ENCODE measurements at places on chromosomes 2 and 18.
A peak's percentile ranks its signal among the peaks of the same experiment; 100 is the strongest.

DNA sequence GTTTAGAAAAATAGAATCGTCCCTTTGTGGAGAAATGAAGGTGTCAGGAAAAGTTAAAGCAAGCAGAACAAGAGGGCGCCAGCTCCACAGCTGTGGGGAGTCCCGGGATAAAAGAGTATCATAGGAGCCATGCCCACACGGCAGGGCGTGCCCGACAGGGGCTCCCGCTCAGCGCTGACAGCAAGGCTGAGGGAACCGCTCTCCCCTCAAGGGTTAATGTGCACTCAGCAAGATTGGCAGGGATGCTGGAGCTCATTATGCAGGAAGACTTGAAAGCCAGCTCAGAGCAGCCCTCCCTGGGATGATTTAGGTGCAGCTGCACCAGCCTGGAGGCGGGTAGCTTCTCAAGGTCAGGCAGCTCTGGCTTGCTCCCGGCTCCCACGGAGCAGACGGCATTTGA lies 500.2 kb downstream of the EIPR1 start:
- DNase-seq, result no peak

- DNase-seq, result no peak
Observed at GRCh38 chr18:12233378-12233777, 20.8 kb upstream of the CIDEA start.

- no peak for DNase-seq
Observed at GRCh38 chr2:230694241-230694640, 18.4 kb upstream of the CAB39 start.

DNA sequence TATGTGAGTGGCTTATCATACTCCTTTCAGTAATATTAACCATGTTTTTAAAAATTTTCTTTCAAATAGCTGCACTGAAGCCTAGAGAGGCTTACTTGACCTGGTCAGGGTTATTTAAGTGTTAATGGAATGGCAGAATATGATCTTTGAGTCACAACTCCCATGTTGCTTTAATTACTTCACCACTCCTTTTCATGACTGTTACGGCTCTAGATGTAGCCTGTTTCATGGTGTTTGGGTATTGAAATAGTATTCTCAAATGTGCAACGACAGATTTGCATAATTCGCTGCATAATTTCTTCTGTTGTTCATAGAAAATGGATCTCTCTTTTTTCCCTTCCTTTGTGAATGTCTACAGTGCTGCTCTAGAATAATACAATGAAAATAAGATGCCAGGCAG lies 51.6 kb upstream of the PLA2R1 start:
- no peak for DNase-seq

GRCh38 chr2:6960659-6961058 lies 43.4 kb downstream of the RNF144A start:
- no peak for DNase-seq

- DNase-seq, result no peak
Observed at GRCh38 chr18:59810183-59810582, 89.6 kb upstream of the PMAIP1 start.

DNA sequence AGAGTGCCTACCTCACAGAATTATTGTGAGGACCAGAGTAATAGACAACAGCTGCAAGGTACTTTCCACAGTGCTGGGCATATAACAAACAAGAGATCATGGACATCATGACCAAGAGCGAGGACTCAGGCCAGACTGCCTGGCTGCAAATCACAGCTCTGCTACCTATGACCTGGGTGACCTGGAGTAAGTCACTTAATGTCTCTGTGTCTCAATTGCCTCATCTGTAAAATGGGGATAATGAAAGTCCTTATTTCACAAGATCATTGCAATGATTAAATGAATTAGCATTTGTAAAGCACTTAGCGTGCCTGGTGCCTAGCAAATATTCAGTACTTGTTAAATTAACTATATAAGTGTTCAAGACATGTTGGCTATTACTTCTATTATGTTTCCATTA lies 59.7 kb downstream of the PRKCE start:
- no peak for DNase-seq

DNA sequence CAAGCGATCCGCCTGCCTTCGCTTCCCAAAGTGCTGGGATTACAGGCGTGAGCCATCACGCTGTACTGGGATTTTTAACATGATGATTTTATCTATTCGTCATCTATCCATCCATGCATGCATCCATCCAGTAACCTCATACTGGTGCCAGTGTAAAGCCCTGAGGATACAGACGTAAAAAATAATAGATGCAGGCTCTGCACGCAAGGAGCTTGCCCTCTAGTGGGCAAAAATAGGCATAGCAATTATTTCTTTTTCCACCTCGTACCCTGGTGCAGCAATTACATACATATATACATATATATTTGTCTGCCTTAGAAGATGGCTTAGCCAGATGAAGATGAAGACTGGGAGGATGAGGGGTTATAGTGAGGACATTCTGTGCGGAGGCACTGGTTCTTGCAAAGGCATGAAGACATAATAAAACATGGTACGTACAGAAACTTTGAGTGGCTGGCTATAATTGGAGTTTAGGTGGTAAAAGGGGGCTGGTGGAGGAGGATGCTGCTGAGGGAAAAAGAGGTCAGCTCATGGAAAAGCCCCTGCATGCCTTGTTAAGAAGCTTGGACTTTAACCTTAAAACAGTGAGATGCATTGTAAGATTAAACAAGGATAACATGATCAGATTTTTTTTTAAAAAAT lies 19.6 kb upstream of the RPIA start:
- peak; percentile 13 for DNase-seq

GRCh38 chr2:237694415-237695194 lies 67.2 kb downstream of the LRRFIP1 start:
- no peak for DNase-seq

DNA sequence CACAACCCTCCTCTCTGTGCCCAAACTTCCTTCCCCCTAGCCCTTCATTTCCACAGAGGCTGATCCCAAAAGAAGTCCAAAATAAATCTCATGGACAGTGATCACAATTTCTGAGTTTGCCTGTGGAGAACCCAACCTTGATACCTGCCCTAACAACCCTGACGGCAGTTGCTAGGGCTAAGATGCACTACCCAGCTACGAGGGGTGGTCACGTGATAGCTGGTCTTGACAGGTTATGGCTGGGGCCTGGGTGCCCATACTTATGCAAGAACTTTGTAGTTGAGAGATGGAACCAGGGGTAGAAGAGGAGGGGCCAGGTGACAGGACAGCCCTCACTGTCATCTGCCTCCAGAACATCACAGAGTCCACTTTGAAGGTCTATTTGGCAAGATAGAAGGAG lies 147.9 kb downstream of the AKAIN1 start:
- DNase-seq, result no peak

- DNase-seq, result no peak
Observed at GRCh38 chr18:24601585-24601984, 141.1 kb downstream of the HRH4 start.

DNA sequence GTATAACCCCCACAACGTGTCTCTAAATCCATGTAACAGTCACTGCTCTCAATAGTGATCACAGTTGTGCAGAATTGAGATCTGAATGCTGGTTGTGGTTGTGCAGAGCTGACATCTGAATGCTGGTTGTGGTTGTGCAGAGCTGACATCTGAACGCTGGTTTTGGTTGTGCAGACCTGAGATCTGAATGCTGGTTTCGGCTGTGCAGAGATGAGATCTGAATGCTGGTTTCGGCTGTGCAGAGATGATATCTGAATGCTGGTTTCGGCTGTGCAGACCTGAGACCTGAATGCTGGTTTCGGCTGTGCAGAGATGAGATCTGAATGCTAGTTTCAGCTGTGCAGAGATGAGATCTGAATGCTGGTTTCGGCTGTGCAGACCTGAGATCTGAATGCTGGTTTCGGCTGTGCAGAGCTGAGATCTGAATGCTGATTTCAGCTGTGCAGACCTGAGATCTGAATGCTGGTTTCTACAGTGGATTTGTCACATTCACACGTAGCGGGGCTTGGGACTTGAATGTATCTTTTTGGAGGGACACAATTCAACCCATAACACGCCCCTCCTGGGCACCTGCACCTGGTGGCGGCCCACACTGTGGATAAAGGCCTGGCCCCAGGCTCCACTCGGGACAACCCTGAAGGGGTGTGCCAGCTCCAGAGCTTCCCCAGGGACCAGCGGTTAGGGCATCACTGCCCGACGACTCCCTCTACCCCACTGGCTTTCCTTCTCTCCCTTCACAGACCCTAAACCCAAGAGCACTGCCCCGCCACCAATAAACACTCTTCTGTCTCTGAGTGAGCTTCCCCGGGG lies 51.1 kb upstream of the SLC66A3 start:
- DNase-seq, result no peak

DNA sequence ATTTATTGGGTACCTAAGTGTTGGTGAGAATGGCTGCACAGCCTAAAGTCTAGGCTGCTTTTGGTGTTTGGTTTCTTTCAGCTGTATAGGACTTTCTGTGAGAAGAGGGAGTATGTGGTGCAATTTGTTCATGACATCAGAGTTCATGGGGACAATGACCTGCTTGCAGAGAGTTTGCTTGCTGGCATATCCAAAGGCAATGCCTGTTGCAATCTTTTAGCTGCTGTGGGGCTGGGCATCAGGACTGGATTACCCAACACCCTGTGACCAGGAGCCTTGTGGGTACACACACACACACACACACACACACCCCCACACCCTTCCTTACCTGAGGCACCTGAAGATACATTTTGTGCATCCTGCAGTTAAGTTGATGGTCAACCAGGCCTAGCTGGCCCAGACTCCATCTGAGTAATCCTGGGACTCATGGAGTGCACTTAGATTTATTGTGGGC lies 68.4 kb downstream of the LIPG start:
- no peak for DNase-seq

GRCh38 chr2:85712336-85712735 lies 18.2 kb downstream of the GNLY start:
- no peak for DNase-seq

Measured in stimulated activated naive CD8-positive, alpha-beta T cell treated with anti-CD3 and anti-CD28 coated beads, Interleukin-15, amount 100 ng/mL, for 72 hours (primary cell).